ENCODE measurements at places on chromosomes 2 and 18.

DNA sequence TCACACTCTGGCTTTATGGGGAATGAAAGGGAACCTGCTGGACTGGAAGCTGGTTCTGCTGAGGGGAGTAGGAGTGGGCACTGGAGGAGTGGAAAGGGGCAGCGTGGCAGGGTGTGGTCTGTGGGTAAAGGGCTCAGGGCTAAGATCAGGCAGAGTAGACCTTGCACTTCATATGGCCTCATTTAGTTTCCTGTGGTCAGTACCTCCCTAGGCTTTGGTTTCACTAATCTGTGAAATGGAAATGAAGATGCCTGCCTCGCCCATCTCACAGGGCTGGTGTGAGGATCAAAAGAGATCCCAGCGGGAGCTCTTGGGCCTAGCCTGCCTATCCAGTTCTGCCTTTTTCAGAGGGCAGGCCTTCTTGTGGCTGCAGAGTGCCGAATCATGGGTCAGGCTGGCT, 208.7 kb downstream of the LOXHD1 start:
- DNase-seq: no peak

DNA sequence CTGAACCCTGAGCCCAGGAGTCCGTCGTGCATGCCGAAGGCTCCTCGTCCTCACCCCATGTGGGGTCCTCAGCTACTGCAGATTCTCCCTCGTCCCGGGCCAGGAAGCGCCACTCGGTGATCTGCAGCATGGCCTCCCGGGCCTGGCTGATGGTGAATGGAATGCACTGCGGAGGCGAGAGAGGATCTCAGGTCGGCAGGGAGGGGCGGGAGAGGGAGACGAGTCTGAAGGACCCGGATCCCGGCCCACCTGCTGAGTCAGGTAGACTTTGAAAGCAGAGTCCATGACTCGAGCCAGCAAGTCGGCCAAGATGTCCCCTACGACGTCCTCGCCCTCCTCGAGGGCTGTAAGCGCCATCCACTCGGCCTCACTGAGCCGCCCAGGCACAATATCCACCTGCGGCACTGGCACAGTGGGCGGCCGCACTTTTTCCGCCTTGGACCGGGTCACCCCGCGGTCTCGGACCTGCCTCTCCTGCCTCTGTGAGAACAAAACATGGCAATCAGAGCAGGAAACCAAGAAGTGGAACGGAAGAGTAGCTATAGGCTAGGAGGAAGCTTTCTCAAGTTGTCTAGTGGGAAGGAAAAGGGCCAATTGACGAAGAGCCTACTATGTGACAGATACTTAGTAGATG, 5.5 kb downstream of the C2orf81 start:
- DNase-seq: peak; percentile 84

GRCh38 chr2:6446938-6447608, 418.6 kb downstream of the CMPK2 start:
- DNase-seq: no peak

DNA sequence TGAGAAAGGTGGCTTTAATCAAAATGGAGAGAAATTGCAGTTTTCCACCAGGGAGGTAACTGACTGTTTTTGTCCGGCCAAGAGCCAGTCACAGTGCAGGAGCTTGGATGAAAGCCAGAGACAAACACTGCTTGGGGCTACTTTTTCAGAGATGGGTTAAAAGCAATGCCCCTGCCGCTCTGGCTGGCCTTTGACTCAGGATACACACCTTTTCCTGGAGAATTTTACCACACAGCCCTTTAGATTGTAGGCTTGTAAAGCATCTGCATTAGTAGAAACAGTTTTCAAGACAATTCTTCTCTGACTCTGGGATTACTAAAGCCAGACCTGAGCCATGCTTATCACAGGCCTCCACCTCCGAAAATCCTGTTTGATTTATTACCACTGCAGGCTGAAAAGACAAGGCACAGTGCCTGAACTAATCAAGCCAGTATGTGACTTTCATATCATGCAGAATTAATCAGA, 79.7 kb downstream of the CCBE1 start:
- DNase-seq: no peak

DNA sequence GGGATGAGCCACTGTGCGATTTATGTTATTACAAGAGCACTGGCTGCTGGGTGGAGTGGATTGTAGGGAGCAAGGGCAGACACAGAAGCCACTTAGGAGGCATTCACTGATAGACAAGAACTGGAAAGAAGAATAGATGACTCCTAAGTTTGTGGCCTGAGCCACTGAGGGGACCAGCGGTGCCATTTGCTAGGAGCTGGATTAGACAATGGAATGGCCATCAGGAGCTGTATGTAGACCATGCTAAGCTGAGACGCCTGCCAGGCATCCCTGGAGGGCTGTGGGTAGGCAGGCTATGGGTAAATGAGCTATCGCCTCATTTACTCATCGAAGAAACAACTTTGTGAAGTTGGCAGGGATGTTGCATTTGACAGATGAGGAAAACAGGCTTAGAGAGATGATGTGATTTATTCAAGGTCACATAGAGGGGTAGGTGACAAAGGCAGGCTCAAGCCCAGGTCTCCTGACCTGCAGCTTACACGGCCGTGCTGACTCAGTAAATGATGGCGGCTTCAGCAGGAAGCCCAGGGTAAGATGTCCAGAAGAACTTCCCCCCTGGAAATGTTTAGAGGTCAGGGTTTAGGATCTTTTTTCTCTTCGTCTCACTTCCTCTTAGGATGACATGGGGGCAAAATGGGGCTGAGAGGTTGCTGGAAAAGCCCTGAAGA, 2.8 kb downstream of the MFSD2B start:
- no peak for DNase-seq

DNA sequence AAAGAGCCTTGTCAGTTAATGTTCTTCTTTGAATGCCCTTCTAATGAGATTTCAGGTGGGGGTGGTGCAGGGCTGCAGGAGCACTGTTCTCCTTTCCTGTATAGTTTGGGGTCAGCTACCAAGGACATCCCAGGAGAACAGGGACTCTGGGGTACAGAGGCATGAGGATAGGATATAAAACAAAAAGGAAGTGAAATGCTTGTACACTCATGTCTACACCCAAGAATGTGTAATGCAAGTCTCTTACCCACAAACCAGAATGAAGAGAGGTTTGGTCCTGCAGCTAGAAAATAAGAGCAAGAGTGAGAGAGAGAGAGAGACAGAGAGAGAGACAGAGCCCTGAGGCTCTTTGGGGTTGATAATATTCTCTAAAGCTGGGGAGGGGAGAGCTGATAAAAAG, 151.8 kb upstream of the KCTD1 start:
- no peak for DNase-seq

DNA sequence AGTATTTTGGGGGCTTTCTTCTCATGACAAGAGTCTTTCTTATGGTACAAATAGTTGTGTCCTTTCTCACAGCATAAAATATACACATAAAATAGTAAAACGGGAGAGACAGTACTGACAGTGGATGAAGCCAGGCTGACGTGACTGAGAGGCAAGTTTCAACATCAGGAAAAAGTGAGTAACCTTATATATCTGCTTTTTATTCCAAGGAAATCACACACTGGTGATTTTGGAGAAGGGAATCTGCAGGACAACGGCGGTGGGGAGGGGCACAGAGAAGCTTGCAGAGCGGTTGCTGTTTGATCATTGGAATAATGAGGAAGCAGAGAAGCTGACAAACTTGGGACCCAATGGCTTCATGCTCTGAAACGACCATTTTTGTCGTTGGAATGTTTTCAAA, 130.6 kb upstream of the ZNF236 start:
- no peak for DNase-seq

GRCh38 chr18:80200171-80200931, 47.0 kb downstream of the PARD6G start:
- peak; percentile 91 for DNase-seq

- peak; percentile 83 for DNase-seq
These were observed 17.3 kb upstream of the KLHL23 start for GRCh38 chr2:169716238-169716886.

DNA sequence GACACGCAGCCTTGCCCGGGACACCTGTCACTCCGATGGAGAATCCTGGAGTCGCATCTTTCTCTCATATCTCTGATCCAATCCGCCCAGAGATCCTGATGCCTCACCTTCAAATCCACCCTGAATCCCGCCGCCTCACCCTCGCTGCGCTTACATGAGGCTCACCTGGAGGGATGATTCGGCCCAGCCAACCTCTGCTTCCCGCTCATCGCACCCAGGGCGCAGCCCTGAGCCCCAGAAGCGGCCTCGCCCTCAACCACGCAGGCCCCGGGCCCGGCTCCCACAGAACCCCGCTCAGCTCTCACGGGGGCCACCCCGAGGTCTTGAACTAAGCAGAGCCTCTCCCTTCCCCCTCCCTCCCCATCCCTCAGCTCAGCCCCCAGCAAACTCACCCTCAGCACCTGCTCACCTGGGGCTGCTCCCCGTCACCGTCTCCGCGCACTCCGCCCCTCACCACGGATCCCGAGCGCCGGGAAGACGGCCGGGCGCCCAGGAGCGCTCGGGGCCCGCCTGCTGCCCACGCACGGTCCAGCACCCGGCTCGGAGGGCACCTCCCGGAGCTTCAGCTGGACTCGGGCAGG, 160.0 kb downstream of the NDUFA10 start:
- no peak for DNase-seq

Measured in DMS53 (cell line).